ENCODE measurements at places on chromosomes 7 and 10.

DNA sequence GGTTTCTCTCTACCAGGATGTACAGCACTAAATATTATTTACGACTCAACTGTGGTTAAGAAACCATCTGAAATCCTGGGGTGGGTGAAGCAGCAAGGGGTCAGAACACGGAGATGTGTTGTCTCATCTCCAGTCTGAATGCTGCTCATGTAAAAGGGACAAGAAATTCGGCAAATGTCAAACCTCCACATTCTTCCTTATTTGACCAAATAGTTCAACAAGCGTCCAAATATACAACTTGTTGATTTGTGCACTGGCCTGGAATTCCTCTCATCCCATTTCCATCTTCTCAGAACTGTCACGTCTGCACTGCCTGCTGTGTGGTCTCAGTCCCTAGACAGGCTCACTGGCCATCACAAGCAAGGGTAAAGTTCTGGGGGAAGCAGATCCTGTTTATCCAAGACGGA is 520.0 kb downstream of the PARD3 start:
- DNase-seq: no peak

DNA sequence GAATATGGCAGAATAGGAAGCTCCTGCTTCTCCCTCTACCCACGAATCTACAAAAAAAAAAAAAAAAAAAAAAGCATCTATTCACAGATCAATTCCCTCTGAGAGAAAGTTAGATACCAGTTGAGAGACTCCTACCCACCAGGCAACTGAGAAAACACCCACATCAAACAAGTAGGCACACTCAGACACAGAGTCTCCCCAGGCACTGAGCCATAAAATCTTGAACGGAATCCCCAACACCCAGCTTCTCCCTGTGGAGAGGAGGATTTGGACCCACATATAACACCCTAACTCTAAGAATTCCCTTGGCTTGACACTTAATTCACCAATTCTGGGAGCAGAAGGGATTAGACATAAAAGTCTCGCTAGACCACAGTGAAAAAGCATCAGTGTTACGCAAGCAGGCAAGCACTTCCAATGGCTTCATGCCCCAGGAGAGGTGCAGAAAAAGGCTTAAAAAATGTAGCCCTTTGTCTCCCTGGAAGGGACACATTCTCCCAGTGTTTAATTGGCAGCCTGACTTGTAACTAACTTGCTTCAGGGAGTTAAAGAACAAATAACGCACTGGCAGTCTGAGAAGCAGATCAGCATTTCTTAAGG is 192.2 kb downstream of the ELAPOR2 start:
- DNase-seq: no peak

GRCh38 chr10:21523557-21524008 is 1.9 kb downstream of the SKIDA1 start:
- no peak for DNase-seq

- DNase-seq: no peak
Observed at GRCh38 chr10:6589287-6590094, 9.4 kb upstream of the PRKCQ start.

Data from GM13977 (cell line).